WTC11 (cell line): ENCODE measurements at places on chromosomes 13 and 19. TPM values are rescaled to one million over a fixed set of nuclear protein-coding genes. Genes with fewer than 3 reads are reported as not detected.

MYBPC2 gene
- total RNA-seq: 2.6 to 5.4 TPM (median 5.0 TPM) in 3 replicates

DNA sequence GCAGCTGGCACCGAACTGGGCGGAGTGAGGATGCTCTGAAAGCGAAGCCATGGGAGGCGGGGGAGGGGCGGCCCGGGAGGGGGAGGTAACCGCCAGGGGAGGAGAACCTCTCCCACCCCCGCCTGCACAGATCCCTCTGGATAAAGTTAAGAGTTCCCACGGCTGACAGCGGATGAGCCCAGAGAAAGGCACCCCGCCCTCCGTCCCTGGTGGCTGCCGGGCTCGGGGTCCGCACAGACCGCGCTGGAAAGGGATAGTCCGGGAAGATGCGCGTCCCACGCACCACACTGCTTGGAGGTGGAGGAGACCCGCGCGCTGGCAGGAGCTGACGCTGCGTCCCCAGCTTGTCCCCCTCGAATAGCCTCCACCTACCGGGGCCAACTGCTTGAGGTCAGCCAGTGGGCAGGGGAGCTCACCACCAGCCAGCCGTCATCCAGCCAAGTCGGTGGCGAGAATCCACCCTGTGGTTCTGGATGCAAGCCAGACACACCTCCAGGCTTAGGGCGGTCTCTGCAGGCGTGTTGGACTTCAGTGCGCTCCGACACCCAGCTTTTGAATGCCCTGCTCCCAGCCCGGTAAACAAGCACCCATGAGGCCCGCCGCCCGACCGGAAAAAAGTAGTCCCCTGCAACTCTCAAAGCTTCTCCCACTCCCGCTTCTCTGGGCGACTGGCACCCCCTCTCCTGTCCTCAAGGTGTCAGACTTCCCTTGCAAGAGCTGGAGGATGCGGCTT, at the start of gene TRPC4:
Gene TRPC4, minus strand, starts transcription at position 17 of the 733 bp plus-strand sequence. CDS start 86,439 bp downstream, outside the sequence.
- peak within 1 kb of the TSS; percentile 97 for H3K4me3 ChIP-seq
- peaks cover 21% of the 10 kb centered on the region for H3K27me3 ChIP-seq
- peaks cover 30% of the 10 kb centered on the region for H3K4me1 ChIP-seq
- peak within 1 kb of the TSS; percentile 66 for H3K27ac ChIP-seq

RNF225 gene
- 1.1 to 1.8 TPM (median 1.5 TPM) in 3 replicates for total RNA-seq

GRCh38 chr13:109615721-109616420, 170.5 kb downstream of the IRS2 start:
- H3K27me3 ChIP-seq: no peaks in the 10 kb centered on the region
- no peak overlapping the region for H3K27ac ChIP-seq
- no peak overlapping the region for H3K4me3 ChIP-seq
- no peak for DNase-seq
- peaks cover 5% of the 10 kb centered on the region; the same call in 1 of the 2 replicates for H3K4me1 ChIP-seq
- H3K36me3 ChIP-seq: no peaks in the 10 kb centered on the region

CASP14 gene
- not detected in 3 replicates for total RNA-seq

GRCh38 chr13:106385654-106386053, 149.8 kb downstream of the EFNB2 start:
- no peak for DNase-seq
- H3K4me1 ChIP-seq: peaks cover 26% of the 10 kb centered on the region
- H3K27ac ChIP-seq: no peak overlapping the region
- no peaks in the 10 kb centered on the region for H3K27me3 ChIP-seq

IL17D gene
- total RNA-seq: 0.59 to 0.64 TPM (median 0.60 TPM) in 3 replicates

DNA sequence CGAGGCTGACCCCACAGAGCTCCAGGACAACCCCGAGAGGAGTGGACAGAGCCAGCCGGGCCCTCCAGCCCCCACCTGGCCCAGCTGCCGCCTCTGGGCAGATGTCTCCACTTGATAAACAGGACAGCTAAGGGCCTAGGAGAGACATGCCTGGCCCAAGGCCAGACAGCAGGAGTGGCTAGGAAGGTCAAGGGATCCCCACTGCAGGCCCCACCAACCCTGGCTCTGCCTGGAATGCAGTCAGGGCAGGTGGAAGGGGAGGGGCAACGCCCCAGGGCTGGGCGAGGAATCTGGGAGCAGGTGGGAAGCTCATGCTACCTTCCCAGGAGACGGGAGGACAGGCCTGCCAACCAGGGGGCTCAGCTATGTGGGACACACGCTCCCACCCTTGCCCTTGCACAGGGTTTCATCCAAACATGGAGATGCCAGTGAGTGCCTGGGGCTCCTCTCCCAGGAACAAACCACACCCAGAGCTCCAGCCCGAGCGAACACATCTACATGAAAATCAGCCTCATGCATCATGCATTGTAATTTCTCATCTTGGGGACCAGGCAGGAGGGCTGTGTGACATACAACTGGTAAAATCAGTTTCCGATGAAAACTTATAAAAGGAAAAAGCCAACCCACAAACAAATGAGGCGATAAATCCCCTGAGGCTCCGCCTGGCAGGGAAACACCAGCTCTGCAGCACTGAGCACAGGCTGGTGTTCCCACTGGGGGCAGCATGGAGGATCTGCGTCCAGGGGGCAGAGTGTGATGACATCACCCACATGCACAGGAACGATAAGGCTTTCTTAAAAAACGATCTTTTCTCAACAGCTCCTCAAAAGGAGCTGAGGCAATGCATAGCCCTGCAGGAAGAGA, 25.0 kb downstream of the SH3GL1 start:
- peak overlapping the region; percentile 88 for H3K27ac ChIP-seq
- DNase-seq: peak; percentile 84
- H3K36me3 ChIP-seq: no peaks in the 10 kb centered on the region
- peaks cover 47% of the 10 kb centered on the region for H3K4me1 ChIP-seq

DNA sequence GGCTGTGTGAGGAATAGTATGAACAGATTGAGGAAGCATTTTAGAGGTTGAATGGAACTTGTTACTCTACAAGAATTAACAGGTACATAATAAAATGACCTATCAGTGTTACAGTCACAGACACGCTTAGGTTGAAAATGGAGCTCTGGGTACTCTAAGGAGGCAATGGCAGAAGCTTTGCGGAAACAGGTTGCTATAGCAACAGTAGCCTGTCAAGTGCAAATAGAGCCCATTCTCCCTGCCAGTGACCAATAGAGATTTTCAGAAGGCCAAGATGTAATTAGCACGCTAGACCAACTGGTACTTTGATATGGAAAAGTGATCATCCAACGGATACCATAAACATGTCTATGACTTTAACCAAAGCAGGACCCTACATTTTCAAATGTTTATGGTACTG, 148.5 kb upstream of the FREM2 start:
- no peak overlapping the region for H3K4me3 ChIP-seq
- no peaks in the 10 kb centered on the region for H3K36me3 ChIP-seq
- H3K27me3 ChIP-seq: no peaks in the 10 kb centered on the region
- 0 out of 2 replicates have a peak, but pooled peaks cover 6% of the 10 kb centered on the region for H3K4me1 ChIP-seq

DNA sequence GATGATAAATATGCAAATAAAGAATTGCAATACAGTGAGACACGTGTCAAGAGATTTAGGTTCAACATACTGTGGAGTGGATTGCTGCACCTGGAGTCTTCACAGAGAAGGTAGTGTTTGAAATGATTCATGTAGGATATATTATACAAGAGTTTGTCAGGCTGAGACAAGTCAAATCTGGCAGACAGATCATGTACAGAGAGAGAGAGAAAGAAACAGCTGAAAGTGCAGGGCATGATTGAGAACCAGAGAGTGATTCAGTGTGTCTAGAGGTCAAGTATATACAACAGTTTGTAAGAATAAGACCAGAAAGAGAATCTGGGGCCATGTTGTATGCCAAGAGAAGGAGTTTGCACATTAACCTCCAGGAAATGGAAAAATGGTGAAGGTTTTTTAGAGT, 2.1 kb upstream of the VWA8 start:
- H3K4me3 ChIP-seq: no peak overlapping the region
- no peak overlapping the region for H3K27ac ChIP-seq
- H3K36me3 ChIP-seq: no peaks in the 10 kb centered on the region
- H3K27me3 ChIP-seq: peaks cover 3% of the 10 kb centered on the region; the same call in 1 of the 2 replicates
- no peak for DNase-seq

GRCh38 chr13:77374339-77374738, 47.4 kb upstream of the MYCBP2 start:
- H3K36me3 ChIP-seq: no peaks in the 10 kb centered on the region
- H3K4me1 ChIP-seq: peaks cover 37% of the 10 kb centered on the region
- peaks cover 4% of the 10 kb centered on the region; the same call in 1 of the 2 replicates for H3K27me3 ChIP-seq
- no peak for DNase-seq
- no peak overlapping the region for H3K27ac ChIP-seq
